ENCODE measurements at places on chromosomes 1 and 21.

DNA sequence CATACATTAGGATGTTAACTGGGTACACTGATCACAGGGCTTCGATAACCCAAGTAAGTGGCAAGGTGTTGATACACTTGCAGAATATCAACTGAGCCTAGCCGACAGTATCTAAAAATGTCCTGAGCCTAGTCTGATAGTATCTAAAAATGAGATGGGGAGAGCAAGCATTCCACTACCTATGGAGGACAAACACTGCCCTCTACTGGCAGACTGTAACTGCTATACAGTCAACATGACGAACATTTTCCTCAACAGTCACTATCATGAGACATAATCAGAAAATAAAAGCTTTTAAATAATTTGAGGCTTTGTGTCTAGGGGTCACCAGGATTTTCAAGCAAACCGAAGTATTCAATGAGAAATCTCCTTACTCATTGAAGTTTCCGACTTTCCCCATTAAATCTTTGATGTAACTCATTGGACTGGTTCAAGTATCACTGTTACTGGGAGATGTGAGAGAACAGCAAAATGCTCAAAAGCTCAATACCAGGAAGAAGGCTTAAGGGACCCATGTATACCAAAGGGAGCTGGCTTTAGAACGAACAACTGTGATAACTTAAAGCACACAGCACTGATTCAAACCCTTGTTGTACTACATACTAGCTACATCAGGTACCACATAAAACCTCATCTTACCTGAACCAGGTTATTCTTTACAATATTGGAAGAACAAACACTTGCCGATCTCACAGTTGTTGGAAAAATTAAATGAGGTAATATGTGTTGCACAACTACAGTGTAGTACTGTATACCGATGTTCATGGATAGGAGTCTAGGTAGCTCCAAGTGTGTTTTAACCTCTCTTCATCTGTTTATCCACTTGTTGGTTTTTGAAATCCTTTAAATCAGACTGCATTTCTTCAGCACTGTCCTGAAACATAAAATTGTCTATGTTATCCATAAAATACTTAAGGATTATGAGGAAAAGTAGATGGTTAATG, 31.1 kb upstream of the SLC45A3 start:
- DNase-seq: peak; percentile 71

DNA sequence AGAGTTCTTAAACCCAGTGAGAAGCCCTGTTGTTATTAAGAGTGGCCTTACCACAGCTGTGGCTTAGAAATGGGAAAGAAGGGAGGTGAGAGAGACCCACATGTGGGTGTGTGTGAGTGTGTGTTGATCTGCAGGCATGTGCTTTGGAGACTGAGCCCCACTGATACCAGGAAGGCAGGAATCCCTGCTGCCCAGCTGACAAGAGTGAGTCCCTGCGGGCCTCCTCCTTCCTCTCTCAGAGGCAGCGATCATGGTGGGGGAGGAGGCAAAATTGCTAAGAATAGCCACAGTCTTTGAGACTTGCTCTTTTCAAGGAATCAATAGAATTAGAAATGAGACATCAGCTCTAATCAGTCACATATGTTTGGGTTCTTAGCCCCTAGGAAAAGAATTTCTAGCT, 87.0 kb upstream of the WARS2 start:
- DNase-seq: no peak

GRCh38 chr1:111175349-111175748, 25.1 kb downstream of the DENND2D start:
- no peak for DNase-seq

GRCh38 chr1:161962091-161962887, 61.4 kb downstream of the OLFML2B start:
- no peak for DNase-seq

DNA sequence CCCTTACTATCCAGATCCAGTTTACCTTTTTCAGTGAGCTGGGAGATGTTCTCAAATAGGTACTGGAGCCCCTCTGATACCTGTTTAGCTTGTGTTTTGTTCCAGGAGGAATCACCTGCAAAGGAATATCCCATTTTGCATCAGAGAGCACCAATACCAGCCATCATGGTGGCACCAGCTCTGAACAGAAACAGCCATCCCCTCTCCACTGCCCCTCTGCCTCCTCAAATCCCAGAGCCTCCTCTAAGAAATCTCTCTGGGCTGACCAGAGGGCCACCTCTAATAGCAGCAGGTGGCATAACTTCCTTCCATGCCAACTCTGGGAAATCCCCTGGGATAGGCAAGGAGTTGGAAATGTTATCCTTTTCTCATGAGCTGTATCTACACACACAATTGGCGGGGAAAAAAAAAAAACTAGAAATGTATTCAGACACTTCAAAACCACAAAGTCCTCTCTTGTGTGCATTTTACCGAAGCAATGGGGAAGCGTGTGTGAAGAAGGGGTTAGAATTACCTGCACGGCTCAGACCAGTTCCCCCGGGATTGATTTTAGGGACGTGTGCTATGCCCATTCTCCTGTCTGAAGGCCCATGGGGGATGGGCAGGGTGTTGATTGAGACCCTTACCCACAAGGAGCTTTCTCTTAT, 2.4 kb downstream of the PGLYRP4 start:
- DNase-seq: no peak

DNA sequence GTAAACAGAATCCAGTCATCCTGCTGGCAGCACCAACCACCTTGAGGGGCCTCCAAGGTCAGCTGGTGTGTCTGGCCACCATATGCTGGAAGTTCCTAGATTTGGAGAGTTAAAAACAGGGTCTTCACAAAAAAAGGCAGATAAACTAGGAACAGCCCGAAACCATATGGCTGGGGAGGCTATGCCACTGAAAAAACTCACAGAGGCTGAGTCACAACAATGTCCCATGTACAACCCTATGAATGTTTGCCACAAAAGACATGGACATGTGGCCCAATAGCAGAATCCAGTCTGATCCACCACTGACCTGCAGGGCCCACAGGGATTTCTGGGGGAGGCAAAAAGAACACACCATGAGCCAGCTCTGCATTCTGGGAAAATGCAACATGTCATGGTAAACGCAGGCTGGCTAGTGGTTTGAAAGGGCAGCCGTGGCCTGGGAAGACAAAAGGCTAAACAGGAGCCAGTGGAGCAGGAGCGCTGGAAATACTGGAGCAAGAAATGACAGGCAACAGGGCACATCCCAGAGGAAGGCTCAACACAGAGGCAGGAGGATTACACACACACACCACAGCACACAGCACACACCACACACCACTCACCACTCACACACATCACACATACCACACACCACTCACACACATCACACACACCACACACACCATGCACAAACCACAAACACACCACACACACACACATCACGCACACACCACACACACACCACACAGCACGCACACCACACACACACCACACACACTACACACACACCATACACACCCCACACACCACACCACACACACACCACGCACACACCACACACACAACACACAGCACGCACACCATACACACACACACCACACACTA, 55.4 kb downstream of the HSF2BP start:
- no peak for DNase-seq

- DNase-seq: no peak
These were observed 73.1 kb downstream of the KIF1B start for GRCh38 chr1:10283318-10283984.

DNA sequence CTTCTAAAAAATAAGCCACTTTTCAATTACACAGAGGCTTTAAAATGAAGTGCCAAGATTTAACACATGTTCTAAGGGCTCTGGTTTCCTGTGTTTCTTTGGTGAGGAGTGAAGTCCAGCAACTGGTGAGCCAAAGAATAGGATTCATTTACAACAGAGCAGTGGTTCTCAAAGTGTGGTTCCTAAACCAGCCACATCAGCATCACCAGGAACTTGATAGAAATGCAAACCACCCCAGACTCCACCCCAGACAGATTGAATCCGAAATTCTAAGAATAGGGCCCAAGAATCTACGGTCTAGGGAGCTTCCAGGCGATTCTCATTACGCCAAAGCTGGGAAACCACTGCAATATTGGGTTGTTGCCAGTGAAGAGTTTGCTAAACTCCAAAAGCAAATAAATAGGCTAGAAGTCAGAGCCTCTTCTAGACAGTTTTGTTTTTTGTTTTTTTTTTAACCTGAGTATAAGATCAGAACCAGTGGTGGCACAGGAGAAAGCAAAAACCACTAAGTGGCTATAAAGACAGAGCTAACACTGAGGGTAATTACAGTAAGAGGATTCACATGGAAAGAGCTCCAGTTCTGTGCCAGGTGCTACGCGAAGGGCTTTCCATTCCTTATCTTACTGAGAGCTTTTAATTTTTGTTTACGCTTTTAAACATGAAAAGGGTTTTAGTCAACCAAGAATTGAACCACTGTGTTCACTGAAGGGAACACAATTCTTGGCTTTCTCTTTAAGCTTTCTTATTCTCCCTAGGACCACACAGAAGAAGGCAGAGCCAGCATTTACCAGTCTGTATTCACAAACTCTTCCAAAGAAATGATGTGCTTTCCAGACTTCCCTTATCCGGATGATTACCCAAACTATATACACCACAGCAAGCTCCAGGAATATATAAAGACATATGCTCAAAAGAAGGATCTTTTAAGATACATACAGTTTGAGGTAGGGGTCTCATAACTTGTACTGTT, 42.4 kb upstream of the FMO2 start:
- no peak for DNase-seq

GRCh38 chr1:109901524-109902145, 9.0 kb upstream of the CSF1 start:
- DNase-seq: no peak

- peak; percentile 18 for DNase-seq
These were observed 26.8 kb downstream of the IFI44 start for GRCh38 chr1:78676347-78676982.

DNA sequence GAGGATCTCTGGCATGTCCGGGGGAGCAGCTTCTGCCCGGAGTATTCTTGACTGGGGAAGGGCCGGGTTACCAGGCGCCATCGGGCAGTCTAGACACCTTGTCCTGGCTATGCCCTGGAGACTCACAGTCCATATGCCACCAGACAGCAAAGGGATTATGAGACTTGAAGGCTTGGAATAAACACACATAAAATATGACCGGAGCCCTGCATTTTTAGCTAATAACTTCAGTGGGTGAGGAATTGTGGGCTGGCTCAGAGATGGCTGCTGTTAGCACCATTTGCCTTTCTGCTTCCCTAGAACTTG, 15.5 kb downstream of the NTPCR start:
- DNase-seq: no peak

DNA sequence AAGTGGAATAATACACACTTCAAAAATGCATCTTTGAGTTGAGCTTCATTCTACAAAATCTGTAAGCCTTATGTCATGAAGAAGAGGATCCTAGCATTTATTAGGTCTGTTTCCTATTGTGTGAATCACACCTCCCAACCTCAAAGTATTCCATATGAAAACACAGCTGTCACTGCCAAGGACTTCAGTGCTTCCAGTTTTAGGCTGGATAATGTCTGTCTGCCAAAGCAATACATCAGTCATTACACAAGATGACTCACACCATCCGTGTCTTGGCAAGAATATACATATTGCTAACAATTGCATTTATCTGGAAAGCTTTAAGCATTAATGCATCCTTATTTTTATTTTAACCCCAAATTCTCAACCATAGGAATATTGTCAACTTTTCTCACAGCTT, 125.7 kb upstream of the TMPRSS15 start:
- no peak for DNase-seq

DNA sequence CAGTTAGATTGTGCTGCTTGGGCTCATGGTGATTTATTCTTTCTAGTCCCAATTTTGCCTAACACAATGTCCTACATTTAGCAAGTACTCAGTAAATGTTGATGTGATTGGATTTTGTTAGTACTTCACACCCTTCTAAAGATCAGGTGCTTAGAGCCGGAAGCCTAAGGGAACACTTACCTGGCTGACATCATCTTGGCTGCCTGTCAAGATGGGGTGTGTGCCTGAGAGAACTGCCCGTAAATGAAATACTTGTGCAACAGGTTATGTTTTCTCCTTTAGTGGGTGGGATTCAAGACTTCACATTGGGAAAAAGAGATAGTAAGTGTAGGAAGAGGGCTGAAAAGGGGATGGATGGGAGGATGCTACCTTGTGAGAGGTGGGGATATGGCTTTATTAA, 75.5 kb upstream of the MACF1 start:
- no peak for DNase-seq

DNA sequence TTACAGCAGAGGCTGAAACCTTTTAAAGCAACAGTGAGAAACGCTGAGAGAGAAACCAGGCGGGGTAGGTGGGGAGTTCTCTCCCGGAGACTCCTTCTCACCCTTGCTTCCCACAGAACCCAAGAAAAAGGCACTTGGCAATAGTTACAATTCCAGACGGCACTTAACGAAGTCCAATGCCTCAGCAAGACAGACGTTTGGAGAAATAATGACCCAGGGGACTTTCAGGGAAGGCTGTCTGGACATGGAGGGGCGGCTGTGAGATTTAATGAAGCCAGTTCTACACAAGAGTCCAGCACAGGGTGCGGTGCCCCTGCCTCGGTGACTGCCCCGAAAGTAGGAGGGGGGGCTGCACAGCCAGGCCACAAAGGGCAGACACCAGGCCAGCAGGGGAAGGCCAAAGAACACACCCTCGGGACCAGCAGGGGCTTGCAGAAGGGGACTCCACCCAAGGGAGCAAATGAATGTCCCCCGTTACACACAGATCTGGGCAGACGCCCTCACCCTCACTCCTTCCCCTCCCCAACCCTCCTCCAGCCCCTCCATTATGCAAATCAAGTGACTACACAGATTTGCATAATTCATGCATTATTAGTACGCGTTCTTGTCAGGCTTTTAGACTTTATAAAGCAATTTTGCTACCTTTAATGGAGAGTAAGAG, 26.3 kb downstream of the KCNN3 start:
- no peak for DNase-seq

DNA sequence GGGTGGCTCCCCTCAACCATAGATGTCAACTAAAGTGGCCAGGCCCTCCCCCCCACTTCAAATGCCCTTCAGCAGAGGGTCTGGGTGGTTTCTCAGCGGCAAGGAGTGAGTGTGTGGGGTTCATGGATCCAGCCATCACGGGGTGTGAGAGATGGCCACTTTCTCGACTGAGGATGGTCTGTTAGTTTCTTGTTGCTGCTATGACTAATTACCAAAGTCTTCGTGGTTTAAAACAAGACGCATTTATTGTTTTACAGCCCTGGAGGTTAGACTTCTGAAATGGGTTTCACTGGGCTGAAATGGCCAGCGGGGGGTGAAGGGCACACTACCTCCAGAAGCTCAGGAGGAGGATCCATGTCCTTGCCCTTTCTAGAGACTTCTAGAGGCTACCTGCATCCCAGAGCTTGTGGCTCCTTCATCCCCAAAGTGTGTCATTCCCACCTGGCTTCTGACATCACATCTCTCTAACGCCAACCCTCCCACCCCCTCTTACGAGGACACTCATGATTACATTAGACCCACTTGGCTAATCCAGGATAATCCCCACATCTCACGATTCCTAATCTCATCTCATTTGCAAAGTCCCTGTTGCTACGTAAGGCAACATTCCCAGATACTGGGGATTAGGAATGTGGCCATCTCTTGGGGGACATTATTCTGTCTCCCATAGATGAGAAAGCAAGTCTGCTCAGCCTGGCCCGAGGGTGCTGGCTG, 53.0 kb downstream of the EPHB2 start:
- DNase-seq: no peak

GRCh38 chr1:208433971-208434370, 189.8 kb upstream of the PLXNA2 start:
- no peak for DNase-seq

GRCh38 chr1:24151175-24151533, 8.2 kb upstream of the IL22RA1 start:
- peak; percentile 87 for DNase-seq

- no peak for DNase-seq
These were observed 1.0 kb upstream of the CDKN2C start for GRCh38 chr1:50968821-50969610.

- no peak for DNase-seq
These were observed 278.8 kb downstream of the AJAP1 start for GRCh38 chr1:4933232-4933631.

GRCh38 chr1:83997631-83998030, 1.3 kb downstream of the TTLL7 start:
- no peak for DNase-seq

Measured in iPS DF 6.9 (cell line).